Mucosa of gallbladder (tissue), 1 donor: ENCODE measurements at places on chromosomes 4 and X. TPM values are rescaled to one million over a fixed set of nuclear protein-coding genes. Genes with fewer than 3 reads are reported as not detected.

DNA sequence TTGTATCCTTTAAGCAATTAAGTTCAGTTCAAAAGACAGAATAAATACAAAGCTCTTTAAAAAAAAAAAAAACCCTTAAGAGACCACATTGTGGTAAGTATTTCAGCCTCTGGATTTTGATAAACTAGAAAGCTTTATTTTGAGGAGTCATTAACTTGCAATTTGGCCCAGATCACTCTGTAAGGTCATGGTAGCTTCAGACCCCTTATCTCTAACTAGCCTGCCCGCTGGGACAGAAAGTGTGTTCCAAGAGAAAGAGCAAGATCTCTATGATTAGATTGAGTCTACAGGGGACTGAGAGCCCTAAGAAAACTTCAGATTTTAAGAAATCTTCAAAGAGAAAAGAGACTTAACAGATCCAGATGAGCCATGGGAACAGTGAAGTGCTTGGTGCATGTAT lies 45.6 kb downstream of the GALNT7 start:
- no peak for DNase-seq

DNA sequence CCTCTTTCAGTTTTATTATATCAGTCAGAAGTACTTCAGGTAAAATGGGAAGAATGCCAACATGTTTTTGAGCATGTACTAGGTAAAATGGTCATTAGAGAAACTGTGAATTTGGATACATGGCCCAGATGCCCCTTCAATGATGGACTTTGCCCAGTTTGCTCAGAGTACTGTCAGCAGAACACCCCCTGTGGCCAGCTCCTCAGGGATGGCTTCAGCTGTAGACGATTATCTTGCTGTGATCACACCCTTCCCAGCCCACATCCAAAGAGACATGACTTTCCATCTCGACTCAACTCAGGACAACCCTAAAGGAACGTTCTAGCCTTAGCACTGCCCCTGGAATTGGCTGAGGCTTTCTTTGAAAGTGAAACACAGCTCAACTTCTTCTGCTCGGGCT lies 439.1 kb downstream of the PACRGL start:
- DNase-seq: no peak

DNA sequence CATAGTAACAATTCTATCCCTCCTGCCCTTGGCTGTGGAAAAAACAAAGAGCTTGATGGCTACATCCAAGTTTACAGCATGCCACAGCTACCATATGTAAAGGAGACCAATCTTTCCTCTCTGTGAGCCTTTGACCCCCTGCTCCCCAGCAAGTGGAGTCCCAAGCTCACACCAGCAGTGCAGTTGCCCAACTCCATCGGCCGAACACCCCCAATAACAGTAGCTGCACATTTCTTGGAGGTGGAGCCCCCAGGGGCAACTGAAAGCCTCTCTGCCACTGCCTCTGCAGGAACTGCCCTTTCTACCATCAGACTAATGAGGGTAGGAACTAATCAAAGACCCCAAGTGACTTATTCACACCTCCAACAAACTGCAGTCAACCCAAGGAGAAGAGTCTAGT lies 81.0 kb upstream of the TCEAL2 start:
- no peak for DNase-seq

- no peak for DNase-seq
Observed at GRCh38 chrX:78119521-78120227, 15.6 kb downstream of the PGK1 start.

DNA sequence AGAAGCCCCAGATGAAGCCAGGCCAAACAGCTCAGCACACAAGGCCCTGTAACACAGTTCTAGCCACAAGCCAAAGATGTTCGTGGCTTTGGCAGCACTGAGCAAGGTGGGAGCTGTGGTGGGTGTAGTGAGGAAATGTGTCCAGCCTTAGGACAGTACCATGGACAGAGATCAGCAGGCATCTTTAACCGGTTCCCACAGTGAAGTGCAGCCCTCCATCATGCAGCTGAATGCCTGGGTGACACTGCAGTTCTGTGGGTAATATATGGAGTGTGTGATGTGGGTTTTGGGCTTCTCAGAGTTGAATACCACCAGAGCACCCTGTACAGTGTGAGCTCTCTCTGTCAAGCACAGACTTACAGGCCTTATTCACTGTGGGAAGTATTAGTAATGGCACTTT lies 6.0 kb upstream of the NEXMIF start:
- no peak for DNase-seq

GRCh38 chrX:37759878-37760418 lies 19.9 kb upstream of the CYBB start:
- no peak for DNase-seq

GRCh38 chr4:180799798-180800197 lies 1443.4 kb upstream of the TENM3 start:
- DNase-seq: no peak

GRCh38 chrX:133670383-133670782 lies 255.1 kb upstream of the GPC4 start:
- DNase-seq: no peak

DNA sequence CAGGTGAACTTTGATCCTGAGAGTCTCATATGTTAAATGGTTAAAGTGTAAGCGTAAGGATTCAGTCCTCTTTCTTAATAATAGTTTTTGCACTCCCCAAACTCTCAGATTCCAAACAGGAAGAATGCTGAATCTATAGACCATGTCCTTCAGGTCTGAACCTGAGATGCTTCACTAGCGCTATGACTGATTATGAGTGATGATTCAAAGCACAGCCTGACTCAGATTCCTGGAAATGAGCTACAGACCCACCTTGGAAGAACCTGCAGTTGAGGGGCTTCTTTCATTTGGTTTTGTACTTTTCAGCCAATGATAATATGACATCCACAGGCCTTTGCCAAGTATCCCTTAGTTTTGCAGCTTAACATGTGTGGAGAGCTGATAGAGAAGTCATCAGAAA lies 1.4 kb downstream of the EDNRA start:
- DNase-seq: no peak

DNA sequence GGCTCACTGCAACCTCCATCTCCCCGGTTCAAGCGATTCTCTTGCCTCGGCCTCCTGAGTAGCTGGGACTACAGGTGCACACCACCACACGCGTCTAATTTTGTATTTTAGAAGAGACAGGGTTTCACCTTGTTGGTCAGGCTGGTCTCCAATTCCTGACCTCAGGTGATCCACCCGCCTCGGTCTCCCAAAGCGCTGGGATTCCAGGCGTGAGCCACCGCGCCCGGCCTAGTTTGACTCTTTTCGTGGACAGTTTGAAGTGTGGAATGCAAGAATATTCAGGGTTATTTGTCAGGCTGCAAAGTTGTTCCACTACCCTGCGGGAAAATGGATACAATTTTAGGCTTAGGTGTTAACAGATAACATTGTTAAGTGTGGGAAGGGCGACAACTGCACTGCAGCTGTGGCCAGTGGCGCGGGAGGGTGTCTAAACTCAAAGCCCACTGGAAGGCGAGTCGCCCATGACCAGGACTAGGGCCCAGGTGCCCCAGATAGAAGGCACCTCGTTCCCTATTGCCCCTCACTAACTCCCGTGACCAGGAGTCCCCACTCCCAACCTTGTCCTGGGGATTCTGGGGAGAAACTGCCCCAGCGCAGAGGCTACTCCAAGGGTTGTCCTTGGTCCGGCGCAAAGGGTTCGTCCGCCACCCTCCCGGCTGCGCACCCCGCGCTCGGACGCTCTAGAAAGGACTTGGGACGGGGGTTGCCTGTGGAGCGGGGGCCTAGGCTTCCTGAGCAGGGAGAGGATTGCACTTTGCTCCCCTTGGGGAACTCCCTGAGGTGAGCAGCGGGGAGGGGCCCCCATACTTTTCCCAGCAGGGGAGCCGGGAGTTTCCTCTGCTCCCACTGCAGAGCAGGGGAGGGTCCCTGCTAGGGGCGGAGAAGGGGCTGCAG lies 1.1 kb upstream of the CD99 start:
- no peak for DNase-seq

DNA sequence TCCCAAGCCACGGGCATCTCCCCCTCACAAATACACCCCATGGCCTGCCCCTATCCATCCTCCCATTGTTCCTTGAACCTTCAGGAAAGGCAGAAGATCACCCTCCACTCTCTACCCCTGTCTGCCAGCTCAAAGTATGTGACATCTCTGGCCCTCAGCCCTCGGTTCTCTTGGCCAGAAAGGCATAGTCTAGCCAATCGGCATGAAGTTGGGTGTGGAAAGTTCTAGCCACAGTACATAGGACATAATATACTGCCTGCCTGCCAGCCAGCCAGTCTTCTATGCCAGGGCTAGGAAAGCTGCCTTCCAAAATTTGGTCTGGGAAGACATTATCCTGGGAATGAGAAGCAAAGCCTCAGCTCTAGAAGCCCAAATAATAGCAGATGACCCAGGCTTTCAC lies 3.2 kb upstream of the PLP1 start:
- no peak for DNase-seq

DNA sequence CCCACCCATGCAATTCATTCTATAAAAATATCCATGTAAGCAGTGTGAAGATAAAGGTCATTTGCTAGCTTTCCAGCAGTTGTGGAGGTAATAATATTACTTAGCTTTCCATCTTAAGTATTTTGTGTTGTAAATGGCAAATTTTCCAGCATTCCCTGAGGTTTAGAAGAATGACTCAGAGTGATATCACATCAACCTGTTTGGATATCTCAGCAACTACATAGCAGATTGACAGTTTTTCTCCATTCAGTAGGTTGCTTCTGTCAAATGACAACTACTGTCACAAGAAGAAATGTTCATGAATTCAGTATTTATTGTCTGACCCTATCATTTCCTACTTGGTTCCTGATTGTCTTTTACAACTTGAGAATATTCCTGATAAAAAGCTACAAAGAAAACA lies 434.9 kb upstream of the GALNTL6 start:
- DNase-seq: no peak

- no peak for DNase-seq
Observed at GRCh38 chr4:110361921-110362320, 114.0 kb upstream of the ENPEP start.

GRCh38 chr4:76709772-76710090 lies 188.2 kb downstream of the SOWAHB start:
- no peak for DNase-seq

- no peak for DNase-seq
Observed at GRCh38 chr4:96375367-96375766, 535.5 kb downstream of the PDHA2 start.

DNA sequence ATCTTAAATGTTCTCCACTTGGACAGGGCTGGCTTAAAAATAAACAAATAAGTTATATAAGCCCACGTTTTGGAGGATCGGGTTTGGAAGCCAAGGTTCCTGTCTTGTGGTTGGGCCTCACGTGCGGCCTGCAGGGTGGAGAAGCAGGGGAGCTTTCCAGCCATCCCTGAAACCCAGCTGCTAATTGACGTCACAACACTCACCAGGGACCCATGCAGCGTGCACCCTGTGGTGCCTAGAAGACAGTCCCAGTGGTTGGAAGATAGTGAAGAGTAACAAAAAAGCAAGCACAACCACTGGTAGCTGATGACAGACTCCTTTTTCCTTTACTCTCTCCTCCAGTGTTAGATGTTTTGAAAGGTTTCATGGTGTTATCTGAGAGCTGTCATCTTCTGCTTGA lies 142.0 kb upstream of the RBPJ start:
- peak; percentile 26 for DNase-seq

DNA sequence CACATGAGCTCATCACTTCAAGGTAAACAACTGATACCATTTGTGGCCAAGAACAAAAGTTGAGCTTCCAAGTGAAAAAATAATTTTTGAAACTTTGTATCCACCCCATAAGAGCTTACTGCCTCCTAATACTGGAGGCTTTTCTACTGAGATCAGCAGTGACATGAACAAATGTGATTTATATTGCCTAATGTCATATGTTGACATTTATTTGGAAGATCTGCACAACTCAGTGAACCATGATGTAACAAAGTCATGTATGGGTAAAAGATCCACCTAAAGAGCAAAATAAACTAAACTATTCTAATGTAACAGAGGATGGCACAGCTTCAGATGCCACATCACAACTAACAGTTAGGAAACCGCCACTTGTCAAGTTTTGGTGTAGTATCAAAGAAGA lies 65.8 kb downstream of the AFAP1 start:
- no peak for DNase-seq

GRCh38 chr4:139902321-139903320 lies 237.0 kb downstream of the MGST2 start:
- no peak for DNase-seq

GRCh38 chr4:143287572-143287923 lies 49.1 kb upstream of the GAB1 start:
- no peak for DNase-seq

- peak; percentile 74 for DNase-seq
Observed at GRCh38 chrX:109485470-109486340, 3.8 kb upstream of the GUCY2F start.

GRCh38 chr4:127686658-127687057 lies 43.5 kb upstream of the SLC25A31 start:
- DNase-seq: no peak

DNA sequence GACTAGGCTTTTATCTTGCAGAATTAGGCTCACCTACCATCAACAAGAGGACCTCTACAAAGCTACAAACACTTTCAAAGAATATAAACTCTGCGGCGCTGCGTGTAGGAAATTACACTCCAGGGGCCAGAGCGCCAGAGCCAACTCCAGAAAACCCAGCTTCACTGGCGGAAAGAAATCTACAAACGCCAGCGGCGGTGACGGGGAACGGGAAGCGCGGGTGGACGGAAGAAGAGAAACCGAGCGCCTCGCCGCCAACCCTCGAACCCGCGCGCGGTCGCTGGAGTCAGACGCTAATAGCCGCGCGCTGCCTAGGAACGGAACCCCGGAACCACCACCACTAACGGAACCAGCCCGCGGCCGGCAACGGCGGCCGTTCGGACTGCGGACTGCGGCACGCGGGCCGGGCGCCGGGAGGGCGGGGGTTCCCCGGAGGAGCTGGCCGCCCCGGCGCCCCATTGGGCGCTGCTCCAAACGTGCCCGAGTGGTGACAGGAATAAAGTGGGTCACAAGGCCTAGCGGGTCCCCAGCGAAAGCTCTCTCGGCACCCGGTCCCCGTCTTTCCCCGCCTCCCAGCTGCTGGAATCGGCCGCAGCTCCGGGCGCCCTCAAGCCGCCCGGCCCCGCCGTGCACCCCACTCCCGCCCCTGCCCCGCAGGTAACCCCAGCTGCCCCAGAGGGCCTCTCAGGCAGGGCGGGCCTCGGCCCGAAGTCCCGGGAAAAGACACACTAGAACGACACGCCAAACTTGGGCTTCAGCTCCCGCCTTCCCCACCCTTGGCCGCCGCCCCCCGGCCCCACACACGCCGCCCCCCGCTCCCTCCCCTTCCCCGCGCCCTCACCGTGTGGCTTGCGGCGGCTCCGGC lies 836 bp downstream of the CLOCK start:
- DNase-seq: peak; percentile 79

GRCh38 chr4:125062115-125063050 lies 252.4 kb upstream of the FAT4 start:
- no peak for DNase-seq

DNA sequence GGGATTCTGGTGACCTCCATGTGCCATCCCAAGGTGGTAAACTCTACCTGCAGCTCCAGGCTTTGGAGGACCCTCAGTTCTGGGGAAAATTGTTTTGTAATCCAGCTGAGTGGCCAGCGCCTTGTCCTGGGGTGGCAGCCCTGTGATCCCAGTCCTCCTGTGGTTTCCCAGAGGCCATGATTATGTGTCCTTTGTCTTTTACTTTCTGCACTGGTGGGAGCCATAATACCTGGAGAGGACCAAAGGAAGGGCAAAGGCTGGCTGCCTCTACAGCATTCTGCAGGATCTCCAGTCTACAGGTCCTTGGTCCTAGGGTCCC lies 64.0 kb downstream of the NBDY start:
- no peak for DNase-seq

The ARHGAP6 gene
- 12.0 TPM for total RNA-seq

The CT55 gene
- not detected for total RNA-seq

The TRIM61 gene
- 2.8 TPM for total RNA-seq

The SPANXD gene
- not detected for total RNA-seq

The RPL10 gene
- 1,937 TPM for total RNA-seq

The GPM6B gene
- 6.8 TPM for total RNA-seq

The KLF8 gene
- total RNA-seq: 5.0 TPM

The GLOD5 gene
- 4.8 TPM for total RNA-seq

The TLR3 gene
- 30.2 TPM for total RNA-seq

The GPAT3 gene
- 11.2 TPM for total RNA-seq

The SYP gene
- 1.9 TPM for total RNA-seq
